Activated CD4-positive, alpha-beta T cell treated with anti-CD3 and anti-CD28 coated beads for 36 hours (primary cell): ENCODE measurements at places on chromosomes 11 and 22. TPM values are rescaled to one million over a fixed set of nuclear protein-coding genes. Genes with fewer than 3 reads are reported as not detected.
A peak's percentile ranks its signal among the peaks of the same experiment; 100 is the strongest.

DNA sequence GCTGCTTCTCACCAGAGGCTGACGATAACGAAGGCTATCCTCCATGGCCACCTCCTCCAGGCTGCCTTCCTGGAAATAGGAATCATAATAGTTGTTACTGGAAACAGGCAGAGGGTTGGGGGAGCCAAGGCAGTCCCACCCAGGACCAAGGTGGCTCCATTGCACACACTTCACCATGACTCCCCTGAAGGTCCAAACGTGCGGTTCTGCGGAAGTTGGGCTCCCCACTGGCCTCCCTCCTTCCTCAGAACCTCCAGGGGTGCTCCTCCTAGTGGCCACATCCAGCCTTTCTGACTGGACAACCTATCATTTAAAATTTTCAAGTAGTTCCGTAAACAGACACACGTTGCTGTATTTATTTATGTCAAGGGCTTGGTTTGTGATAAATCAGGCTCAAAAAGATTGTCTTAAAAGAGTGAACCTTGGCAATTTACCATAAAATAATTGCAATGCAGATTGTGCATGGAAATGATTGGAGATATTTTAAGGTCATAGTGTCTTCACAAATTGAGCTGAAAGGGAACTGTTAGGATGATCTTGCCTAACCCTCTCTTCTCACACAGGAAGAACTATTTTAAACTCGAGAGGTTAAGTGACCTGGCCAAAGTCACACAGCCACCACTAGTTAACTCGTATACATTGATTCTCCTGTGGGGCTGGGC lies 1.4 kb upstream of the TCN2 start:
- DNase-seq: peak; percentile 70

OR51I1 gene
- total RNA-seq: not detected

DNA sequence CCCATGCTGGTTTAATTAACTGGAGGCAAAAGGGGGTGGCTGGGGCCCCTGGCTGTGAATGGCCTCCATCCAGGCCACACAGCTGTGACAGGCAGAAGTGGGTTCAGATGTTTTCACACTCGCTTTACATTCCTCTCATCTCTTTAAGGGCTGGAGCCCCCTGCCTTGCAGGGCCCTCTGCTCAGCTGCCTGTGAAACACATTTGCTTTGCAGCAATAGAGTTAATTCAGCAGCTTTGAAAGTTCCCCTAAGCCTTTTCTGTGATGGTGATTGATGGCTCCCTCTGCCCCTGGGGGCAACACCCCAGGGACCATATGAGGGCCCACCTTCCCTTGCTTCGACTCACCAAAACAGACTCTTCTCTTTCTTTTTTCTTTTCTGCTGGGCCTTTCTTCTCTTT lies 139.3 kb downstream of the FEZ1 start:
- no peak for DNase-seq

GRCh38 chr11:29093416-29094120 lies 923.3 kb downstream of the KCNA4 start:
- no peak for DNase-seq

GRCh38 chr22:49567899-49568750 lies 259.5 kb downstream of the BRD1 start:
- no peak for DNase-seq

VPS37C gene
- total RNA-seq: 10.6 TPM
